ENCODE measurements at places on chromosomes 4 and X.

GRCh38 chr4:10096201-10096977 is 20.2 kb downstream of the WDR1 start:
- peak; percentile 31 for DNase-seq

DNA sequence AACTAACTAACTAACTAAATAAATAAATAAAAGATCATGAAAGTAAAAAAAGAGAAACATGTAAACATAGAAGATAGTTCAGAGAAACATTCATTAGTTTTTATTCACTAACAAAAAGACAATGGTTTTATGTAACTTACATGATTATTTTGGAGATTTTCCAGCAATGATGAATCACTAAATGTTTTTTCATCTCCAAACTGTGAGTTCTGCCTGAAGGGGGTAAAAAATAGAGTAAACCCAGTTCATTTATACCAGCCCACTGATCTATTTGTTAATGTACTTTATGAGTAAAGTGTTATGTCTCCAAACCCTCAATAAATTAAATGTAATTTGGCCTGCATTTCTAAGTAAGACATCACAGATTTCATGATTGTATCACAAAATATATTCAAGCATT is 101.1 kb downstream of the ATP8A1 start:
- DNase-seq: no peak

DNA sequence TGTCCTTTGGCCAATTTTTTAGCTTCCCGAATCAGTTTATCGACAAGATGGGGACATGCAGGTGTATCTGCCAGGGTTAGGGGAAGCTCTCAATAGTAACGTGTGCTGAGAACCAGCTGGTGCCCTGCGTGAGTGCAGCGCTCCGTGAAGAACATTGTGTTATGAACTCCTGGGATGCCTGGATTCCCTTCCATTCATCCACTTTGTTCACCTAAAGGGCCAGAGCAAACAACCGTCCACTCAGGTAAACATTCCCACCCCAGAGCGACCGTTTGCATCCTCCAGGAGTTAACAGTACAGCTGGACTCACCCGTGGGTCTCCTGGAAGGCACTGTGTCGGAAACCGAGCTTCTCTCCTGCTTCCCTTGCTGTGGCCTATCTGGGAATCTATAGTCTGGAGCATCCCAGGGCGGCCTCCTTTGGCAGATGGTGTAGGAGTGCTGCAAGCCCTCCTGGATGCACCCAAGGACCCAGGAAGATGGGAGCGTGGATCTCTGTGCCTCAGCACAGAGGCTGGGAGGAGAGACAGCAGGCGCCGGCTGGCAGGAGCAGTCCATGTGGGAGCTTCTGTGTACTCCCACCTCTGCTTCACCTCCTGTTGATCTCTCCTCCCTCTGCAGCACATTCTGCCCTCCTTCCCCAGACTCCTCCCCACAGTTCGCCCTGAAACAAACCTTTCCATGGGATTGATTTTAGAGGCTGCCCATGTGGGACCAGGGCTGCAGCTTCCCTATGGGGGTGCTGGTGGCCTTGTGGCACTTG is 62.7 kb downstream of the SHROOM2 start:
- DNase-seq: no peak

DNA sequence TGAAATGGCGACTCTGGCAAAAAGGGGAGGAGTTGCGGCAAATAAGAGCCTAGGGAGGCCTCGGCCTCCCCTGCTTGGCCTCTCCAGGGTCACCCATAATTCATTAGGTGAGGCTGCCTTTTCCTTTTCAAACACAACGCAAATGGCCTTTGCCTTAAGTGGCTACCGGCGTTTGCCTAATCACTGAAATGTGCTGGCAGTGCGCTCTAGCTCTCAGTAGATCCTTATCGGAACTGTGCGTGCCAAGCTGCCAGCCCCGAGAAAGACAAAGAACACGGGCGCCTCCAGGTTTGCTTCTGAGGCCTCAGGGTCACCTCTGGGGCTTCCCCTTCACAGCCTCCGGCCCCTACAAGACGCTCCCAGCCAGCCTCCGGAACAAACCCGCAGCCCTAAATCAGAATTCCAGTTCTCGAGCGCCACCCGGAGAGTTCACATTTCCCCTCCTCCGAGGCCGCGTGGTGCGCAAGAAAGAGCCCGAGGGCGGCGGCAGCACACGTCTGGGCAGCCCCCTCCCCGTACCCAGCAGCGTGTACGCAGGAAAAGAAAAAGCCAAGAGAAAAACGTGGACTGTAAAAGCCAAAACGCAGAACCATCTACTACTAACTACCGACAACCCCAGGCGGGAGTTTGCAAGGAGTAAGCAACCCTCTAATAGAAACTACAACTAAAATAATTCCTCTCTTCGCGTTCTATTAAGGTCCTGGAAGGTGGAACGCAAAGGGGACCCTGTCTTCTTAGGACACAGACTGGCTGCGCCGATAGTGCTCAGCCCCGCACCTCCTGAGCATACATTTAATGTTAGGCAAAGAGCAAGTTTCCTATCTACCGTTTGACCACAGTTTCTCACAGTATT is 76.5 kb upstream of the BCOR start:
- DNase-seq: no peak

- DNase-seq: no peak
These were observed 32.0 kb upstream of the MTMR8 start for GRCh38 chrX:64427281-64427680.

- no peak for DNase-seq
These were observed 20.8 kb upstream of the LIMCH1 start for GRCh38 chr4:41517121-41517520.

GRCh38 chr4:146124023-146124680 is 51.4 kb upstream of the LSM6 start:
- no peak for DNase-seq

GRCh38 chr4:41683326-41683725 is 65.2 kb downstream of the PHOX2B start:
- no peak for DNase-seq

DNA sequence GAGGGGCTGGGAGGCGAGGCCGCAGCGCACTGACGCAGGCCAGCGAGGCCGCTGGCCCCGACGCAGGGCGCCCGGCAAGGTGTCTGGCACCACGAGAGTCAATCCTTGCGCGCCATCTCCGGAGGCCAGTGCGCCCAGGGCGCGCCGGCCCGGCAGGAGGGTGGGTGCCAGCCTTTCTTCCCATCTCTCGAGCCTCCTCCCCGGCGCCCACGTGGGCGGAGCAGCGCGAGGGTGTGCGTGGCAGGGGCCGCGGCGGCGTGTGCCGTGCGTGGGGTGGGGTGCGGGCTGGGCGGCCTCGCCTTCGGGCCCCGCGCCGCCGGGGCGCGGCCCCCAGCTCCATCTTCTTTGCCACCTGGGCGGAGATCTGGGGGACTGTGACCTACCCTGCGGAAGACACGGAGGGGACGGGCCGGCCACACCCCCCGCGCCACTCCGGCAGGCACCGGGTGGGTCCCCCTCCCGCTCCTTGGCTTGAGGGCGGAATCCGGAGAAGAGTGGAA is 877 bp downstream of the JAKMIP1 start:
- DNase-seq: no peak

DNA sequence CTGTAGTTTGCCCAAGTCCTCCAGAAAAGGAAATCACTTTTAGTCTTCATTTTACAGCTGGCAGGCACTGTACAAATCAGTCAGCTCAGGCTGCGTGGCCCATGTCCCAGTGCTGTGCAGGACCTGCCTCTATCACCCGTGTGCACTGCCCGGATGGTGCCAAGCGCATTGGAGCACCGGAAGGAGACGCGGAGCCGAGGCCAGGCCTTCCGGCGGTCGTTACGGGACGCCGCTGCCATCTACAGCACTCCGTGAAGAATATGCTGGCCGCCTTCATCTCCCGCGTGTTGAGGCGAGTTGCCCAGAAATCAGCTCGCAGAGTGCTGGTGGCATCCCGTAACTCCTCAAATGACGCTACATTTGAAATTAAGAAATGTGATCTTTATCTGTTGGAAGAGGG is at the start of gene PDHA2:
TSS of gene PDHA2 (plus strand) at position 203 of the 400 bp plus-strand sequence. CDS start at position 261, 58 bp downstream.
- DNase-seq: no peak

- no peak for DNase-seq
These were observed 62.9 kb upstream of the FMR1 start for GRCh38 chrX:147848543-147849443.

GRCh38 chrX:128728943-128729342 is 676.7 kb upstream of the ACTRT1 start:
- DNase-seq: no peak

- DNase-seq: no peak
These were observed 8.4 kb downstream of the CORIN start for GRCh38 chr4:47829438-47829837.

GRCh38 chrX:20325786-20326388 is 59.2 kb upstream of the RPS6KA3 start:
- no peak for DNase-seq

- DNase-seq: no peak
These were observed 69.2 kb downstream of the PAQR3 start for GRCh38 chr4:78870056-78870455.

DNA sequence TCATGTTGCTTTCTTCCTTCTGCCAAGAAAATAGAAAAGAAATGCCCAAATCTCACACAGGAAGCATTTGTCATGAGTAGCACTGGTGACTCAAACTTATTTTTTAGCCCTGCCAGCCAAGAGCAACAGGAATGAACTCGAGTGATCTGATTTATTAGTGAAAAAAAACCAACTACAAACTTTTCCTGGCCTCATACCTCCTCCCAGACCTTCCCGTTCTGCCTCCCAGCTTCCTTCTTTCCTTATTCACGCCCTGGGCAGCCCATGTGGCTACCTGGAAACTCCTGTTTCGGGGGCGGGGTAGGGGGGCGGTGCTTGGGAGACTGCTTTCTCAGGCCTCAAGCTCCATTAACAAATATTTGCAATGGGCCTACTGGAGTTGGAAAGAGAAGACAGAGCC is 178.5 kb downstream of the NHS start:
- DNase-seq: no peak

- no peak for DNase-seq
These were observed 120.2 kb upstream of the WDFY3 start for GRCh38 chr4:85086721-85087120.

DNA sequence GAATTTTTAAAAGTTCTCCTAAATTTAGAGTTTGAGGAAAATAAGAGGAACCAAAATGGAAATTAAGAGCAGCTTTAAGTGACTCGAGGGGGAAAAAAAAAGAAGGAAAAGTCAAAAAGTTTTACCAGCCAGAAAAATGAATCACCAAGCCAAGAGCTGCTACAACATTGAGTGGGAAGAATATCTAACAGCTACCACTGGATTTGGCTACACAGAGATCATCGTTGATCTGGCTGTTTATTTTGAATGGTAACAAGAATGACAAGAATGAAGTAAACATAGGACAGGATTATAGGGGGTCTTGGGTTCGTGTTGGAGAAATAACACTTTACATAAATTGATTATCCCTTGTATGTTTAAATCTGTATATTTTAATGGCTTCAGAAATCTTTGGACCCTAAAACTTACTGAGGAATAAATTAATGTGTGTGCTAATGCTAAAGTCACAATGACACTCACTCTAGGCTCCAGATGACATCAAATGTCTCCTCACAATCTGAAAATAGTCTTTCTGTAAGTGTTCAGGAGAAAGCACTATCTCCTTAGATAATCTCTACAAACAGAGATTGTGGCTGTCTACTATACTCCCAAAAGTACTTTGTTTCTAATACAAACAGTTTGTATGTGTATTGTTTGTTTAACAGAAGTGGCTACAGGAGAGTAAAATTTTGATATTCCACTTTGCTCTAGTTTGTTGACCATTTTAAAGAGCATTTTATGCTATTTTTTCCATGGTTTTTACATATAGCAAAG is 3.1 kb upstream of the CSN3 start:
- no peak for DNase-seq

- DNase-seq: no peak
These were observed 20.8 kb upstream of the CEP135 start for GRCh38 chr4:55927803-55928437.

- DNase-seq: no peak
These were observed 179.4 kb upstream of the CASK start for GRCh38 chrX:42102586-42103282.

- no peak for DNase-seq
These were observed 12.2 kb upstream of the FGF2 start for GRCh38 chr4:122814426-122814825.

DNA sequence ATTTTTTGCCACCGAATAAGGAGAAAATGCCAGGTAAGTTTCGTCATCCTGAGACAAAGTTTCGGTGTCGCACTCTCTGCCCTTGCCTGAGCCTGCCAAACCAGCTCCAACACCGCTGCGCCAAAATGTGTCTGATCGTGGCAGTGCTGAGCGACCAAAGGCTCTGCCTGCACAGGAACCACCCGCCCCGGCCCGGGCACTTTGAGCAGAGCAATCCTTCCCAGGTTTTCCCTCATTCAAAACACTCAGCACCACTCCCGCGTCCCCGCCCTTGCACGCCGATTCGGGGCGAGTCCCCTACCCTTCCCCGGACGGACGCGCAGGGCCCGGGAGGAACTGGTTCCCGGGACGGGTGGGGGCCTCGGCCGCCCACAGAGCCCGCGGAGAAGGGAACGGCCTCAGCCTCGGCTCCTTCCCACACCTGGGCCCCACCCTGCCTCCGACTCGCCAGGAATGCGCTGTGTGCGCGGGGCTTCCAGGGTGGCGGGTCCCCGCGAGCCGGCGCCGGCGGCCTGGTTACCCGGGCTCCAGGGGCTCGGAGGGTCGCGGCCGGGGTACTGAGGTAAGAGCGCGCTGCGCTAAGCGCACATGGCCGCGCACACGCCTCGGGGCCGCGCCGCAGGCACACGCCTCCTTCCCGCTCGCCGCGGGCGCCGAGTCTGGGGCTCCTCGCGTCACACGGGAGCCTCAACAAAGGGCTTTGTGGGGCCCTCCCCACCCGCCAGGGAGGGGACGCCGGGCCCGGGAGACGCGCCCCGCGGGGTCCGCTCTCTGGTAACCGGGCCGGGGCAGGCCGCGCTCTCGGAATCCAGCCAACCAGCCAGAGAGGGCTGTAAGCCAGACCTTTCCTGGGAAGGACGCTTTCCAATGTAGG is at the start of gene C4orf36:
TSS of gene C4orf36 (minus strand) at position 661 of the 874 bp plus-strand sequence. CDS start 902 bp downstream, outside the sequence.
- DNase-seq: no peak

GRCh38 chr4:7252510-7253340 is 60.4 kb downstream of the SORCS2 start:
- no peak for DNase-seq

GRCh38 chrX:24694825-24695224 is 1.1 kb downstream of the POLA1 start:
- DNase-seq: no peak

DNA sequence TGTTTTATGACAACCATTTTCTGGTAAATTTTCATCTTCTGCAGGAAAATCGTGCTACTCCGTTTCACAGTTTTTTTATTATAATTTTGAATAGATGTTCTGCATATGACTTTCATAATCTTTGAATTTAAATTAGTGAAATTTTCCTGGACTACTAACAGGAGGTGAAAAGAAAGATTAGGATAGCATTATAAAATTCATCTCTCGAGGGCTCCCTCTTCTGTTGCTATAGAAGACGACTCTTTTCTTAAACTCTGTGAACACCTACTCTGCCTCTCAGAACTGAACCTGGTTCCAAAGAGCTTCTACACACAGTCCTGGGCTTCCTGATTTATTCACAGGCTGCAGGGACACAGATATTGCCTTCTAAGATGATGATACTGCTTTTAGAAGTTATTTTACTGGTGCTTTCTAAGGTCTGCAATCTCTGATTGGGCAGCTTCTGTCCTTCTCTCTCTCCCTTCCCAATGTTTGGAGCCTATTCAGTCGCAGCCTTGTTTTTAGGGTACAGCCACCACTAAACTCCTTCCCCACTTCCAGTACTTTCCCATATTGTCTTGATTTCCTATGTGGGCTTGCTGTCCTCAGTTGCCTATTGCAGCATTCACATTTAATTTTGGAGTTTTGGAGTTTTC is 10.1 kb upstream of the SAP30 start:
- DNase-seq: no peak
